ENCODE measurements at places on chromosomes 7 and 10. TPM values are rescaled to one million over a fixed set of nuclear protein-coding genes. Genes with fewer than 3 reads are reported as not detected.

DNA sequence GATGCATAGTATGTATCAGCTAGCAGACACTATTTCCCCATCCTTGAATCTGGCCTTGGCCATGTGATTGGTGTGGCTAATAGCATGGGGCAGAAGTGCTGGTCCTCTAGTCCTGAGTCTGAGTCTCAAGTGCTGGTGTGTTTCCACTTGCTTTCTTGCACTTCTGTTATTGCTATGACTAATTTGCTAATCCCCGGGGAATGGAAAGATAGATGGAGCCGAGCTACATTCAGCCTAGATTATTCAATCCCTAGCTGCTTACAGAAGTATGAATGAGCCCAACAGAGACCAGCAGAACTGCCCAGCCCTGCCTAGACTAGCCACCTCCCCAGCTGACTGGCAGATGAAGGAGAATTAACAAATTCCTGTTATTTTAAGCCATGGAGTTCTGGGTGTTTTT, 53.2 kb upstream of the SYPL1 start:
- DNase-seq = no peak

- DNase-seq = peak; percentile 85
These were observed 11.3 kb downstream of the TNS3 start for GRCh38 chr7:47570649-47571050.

- DNase-seq = peak; percentile 62
These were observed 745 bp downstream of the YWHAG start for GRCh38 chr7:76358011-76358480.

- DNase-seq = no peak
These were observed 183.7 kb downstream of the HDAC9 start for GRCh38 chr7:18679261-18679660.

GRCh38 chr7:100639995-100640516, 1.3 kb downstream of the TFR2 start:
- no peak for DNase-seq

Gene OR2A12
- not detected for total RNA-seq

DNA sequence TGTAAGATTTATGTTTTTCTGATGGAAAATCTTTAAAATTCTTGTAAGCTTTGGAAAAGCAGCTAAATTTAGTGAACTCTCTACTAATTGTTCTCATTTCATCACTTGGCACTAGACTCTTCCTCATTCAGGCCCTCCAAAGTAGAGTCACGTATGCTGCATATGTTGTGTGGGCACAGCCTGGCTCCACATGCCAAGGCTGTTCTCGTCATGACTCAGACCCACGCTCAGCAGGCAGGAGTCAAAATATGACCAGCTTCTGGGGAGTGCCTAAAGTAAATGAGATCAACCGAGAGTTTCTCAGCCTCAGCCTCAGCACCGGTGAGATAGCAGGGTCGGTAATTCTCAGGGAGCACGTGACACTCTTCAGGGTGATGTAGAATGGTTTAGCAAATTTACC, 1672.9 kb downstream of the REEP3 start:
- no peak for DNase-seq

DNA sequence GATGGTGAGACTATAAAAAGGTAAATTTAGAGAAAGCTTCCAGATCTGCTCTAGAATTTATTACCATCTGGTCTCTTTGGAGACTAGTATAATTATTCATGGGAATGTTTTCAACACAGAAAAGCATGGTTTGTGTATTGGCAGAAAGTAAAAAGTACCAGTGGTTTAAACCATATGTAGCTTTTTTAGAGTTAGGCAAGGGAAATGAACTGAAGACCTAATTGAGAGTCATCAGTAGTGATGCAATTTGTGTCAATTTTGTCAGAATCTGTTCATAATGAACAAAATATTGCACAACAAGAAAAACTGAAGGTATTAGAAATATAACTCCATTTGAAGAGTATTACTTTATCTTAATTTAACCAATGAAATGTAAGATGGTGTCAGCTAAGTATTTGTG, 181.4 kb downstream of the ADK start:
- DNase-seq = no peak

- DNase-seq = no peak
These were observed 23.9 kb upstream of the CALN1 start for GRCh38 chr7:72435925-72436480.

GRCh38 chr7:112152186-112152585, 54.0 kb downstream of the DOCK4 start:
- DNase-seq = no peak

Gene BRAF
- total RNA-seq = 42.6 TPM

- no peak for DNase-seq
These were observed 115.7 kb downstream of the MTPAP start for GRCh38 chr10:30233186-30233959.

Measured in uterus (tissue), 4 donors.